A549 treated with CpdA at 1 μM for 4 hours (cell line): ENCODE measurements at places on chromosomes 16 and 17. TPM values are rescaled to one million over a fixed set of nuclear protein-coding genes. Genes with fewer than 3 reads are reported as not detected.

The SLC7A5 gene
- 811 to 961 TPM (median 947 TPM) in 5 replicates for total RNA-seq

The UMOD gene
- not detected in 5 replicates for total RNA-seq

The PIRT gene
- total RNA-seq: not detected in 5 replicates

The TMEM114 gene
- total RNA-seq: not detected in 5 replicates

The WSCD1 gene
- 2.1 to 3.8 TPM (median 3.4 TPM) in 5 replicates for total RNA-seq

The TUBG2 gene
- 21.3 to 26.6 TPM (median 23.8 TPM) in 5 replicates for total RNA-seq

The KCNJ18 gene
- total RNA-seq: 0.03 to 0.07 TPM in 2 of 5 replicates, not detected in the others

The ADAD2 gene
- not detected in 5 replicates for total RNA-seq

The CCDC102A gene
- 6.9 to 10.9 TPM (median 9.9 TPM) in 5 replicates for total RNA-seq

The CDK3 gene
- total RNA-seq: 3.7 to 5.7 TPM (median 5.2 TPM) in 5 replicates

The SOCS1 gene
- 0.56 to 1.7 TPM (median 1.5 TPM) in 5 replicates for total RNA-seq

The SP6 gene
- total RNA-seq: 2.6 to 3.0 TPM (median 2.8 TPM) in 5 replicates

The KRTAP1-1 gene
- total RNA-seq: not detected in 5 replicates

The TNS4 gene
- 67.2 to 109 TPM (median 86.7 TPM) in 5 replicates for total RNA-seq

The CPHXL2 gene
- not detected in 5 replicates for total RNA-seq

The TBX4 gene
- total RNA-seq: 0.09 to 0.41 TPM (median 0.15 TPM) in 5 replicates

The SDR42E1 gene
- 1.1 to 2.3 TPM (median 1.4 TPM) in 5 replicates for total RNA-seq

The SMPD3 gene
- total RNA-seq: 0.09 to 0.48 TPM (median 0.32 TPM) in 5 replicates

The EMP2 gene
- 16.6 to 23.3 TPM (median 22.0 TPM) in 5 replicates for total RNA-seq

The DCXR gene
- total RNA-seq: 63.3 to 105 TPM (median 96.2 TPM) in 5 replicates

The SCGB1C2 gene
- not detected in 5 replicates for total RNA-seq

The CSH1 gene
- not detected in 5 replicates for total RNA-seq

The IL17C gene
- not detected in 5 replicates for total RNA-seq

The CTRB1 gene
- total RNA-seq: not detected in 5 replicates

The TMEM100 gene
- total RNA-seq: not detected in 5 replicates

The CCL5 gene
- total RNA-seq: 1.1 to 2.1 TPM (median 1.7 TPM) in 5 replicates

The NUDT16L1 gene
- total RNA-seq: 17.3 to 25.2 TPM (median 24.0 TPM) in 5 replicates

The SLC5A2 gene
- total RNA-seq: 0.10 to 0.45 TPM (median 0.31 TPM) in 5 replicates

The KRT9 gene
- total RNA-seq: not detected in 5 replicates
